ENCODE measurements at places on chromosomes 4 and X.

DNA sequence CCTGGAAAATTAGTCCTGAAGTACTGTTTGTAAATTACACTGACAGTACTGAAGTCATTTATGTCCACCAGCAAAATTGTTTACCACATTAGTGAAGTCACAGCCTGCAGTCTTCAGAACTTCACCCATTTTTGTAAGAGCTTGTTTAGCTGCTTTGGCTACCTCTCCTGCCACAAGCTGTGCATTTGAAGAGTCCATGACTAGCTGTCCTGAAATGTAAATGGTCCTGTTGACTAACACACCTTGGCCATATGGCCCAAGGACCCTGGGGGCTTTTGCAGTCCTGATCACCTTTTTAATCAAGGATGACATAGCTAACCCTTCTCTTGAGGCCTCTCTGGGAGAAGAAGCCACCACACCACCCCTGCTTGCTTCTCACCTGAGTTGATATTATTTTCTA is 21.4 kb upstream of the ZNF518B start:
- DNase-seq, result no peak

DNA sequence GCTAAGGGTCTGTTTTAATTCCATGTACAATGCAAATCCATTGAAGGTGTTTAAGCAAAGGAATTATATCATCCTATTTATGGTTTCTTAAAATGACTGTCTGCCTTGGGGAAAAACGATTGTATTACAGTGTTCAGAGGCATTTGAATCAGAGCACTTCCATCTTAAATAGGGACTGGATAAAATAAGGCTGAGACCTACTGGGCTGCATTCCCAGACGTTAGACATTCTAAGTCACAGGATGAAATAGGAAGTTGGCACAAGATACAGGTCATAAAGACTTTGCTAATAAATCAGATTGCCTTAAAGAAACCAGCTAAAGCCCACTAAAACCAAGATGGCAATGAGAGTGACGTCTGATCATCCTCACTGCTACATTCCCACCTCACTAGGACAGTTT is 1167.2 kb upstream of the PABPC4L start:
- no peak for DNase-seq

DNA sequence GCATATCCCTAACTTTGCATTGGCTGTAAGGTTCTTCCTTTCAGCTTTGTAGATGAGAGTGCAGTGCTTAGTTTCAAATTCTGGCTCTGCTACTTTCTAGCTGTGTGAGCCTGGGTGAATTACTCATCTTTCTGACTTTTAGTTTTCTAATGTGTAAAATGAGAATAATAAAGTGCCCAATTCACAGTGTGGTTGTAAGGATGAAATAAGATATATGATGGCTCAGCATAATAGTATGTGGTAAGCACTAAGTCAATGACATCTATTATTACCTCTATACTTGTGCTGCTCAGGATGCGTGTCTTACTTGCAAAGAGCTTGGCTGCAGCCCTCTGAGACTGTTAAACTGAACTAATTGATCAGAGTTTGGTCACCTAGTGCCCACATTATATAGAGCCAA is 30.6 kb upstream of the ETNPPL start:
- DNase-seq, result no peak

- DNase-seq, result no peak
Observed at GRCh38 chr4:13541176-13541604, 3.1 kb downstream of the NKX3-2 start.

DNA sequence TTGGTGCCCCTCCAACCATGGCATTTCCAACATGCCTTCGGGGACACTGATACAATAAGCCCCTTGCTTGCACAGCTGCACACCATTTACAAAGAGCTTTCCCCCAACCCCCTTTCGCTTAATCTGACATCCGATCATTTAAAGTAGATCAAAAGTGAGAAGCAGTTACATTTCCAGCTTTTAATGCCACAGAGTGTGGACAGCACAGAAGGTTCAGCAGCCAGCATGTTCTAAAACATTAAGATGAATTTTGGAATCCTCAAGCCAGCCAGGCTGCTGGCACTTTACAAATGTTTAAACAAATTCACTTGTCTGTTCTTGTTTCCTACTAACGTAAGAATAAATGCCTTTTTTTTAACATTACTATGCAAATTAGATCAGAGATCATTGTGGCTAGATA is 284.4 kb upstream of the LDB2 start:
- DNase-seq, result no peak

DNA sequence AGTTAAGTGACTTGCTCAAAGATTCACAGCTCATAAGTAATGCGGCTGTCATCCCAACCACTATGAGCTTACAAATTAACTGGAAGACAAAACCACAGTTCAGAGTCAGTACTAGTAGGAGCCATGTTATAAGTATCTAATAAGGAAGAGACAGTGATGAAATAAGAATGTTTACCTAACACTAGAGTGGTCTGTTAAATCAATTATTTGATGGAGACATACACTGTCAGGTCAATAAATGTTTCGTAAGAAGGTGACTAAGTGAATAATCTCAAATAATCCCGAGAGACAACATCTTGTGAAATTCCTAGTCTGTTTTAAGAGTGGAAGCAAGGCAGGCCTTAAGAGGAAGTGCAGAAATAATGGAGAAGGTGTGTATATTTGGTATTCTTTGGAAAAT is 25.8 kb upstream of the AMELX start:
- no peak for DNase-seq

DNA sequence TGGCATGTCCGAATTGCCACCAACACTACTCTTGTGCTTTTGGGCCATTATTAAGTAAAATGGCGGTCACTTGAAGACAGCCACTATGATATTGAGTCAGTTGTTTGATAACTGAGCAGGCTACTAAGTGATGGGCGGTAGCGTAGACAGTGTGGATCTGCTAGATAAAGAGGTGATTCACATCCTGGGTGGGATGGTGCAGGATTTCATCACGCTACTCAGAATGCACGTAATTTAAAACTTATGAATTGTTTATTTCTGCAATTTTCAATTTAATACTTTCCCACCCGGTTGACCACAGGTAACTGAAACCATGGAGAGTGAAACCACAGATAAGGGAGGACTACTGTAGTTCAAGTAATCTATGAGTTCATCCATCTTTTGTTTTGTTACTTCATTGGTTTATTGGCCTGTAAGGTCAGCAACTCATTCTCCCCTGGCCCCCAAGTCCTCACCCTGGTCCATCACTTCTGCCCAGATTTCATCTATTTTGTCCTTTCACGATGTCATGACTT is 2.9 kb downstream of the ARAF start:
- DNase-seq, result no peak

DNA sequence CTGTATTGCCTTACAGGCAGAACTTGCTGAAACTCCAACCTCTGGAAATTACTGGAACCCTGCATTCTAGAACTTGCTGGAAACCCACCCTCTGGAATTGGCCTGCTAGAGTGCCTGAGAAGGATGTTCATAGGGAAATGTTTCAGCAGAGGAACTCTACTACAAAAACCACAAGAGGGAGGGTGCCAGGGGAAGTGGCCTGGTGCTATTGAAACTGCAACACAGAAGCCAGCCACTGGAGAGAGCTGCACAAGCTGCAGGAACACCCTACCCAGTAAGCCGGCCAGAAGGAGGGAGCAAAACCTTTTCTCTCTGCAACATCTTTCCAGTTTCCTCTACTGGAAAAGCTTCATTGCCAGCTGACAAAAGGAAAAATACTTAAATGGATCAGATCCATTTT is 2.5 kb upstream of the BRWD3 start:
- DNase-seq, result peak; percentile 5

GRCh38 chrX:132266583-132267355 is 47.5 kb upstream of the RAP2C start:
- DNase-seq, result no peak

- DNase-seq, result no peak
Observed at GRCh38 chr4:57214654-57215411, 104.6 kb upstream of the IGFBP7 start.

- DNase-seq, result no peak
Observed at GRCh38 chrX:79524642-79525041, 157.5 kb upstream of the ITM2A start.

GRCh38 chrX:10576186-10576585 is 44.2 kb downstream of the MID1 start:
- no peak for DNase-seq

DNA sequence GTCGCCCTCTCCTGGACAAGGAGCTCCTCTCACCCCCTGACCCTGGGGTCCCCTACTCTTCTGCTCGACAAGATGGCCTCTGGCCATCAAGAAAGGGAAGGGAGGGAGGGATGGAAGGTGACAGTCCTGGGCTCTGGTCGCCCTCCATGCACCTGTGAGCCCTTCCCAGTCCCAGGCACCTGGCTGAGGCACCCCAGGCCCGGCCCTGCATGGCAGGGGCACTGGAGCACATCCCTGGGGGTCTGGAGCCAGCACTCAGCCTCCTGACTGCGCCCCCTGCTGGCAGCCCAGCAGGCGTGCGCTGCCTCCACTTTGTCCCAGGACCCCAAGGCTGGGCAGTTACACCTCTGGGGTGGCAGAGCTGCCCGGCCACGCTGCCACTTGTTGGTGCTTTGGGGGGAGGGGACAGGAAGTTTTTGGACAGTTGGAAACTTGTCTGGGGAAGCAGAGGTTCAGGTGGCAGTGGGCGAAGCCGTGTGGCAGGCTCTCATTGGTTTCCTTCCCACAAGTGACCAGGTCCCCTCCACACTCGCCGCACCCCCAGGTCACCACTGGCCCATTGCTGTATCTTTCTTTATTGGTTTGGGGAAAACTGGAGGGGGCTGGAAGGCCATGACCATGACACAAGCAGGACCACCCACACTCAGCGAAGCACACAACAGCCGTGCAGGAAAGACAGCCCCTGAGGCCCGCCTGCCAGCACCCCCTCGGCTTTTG is 4.3 kb downstream of the PNCK start:
- DNase-seq, result no peak

DNA sequence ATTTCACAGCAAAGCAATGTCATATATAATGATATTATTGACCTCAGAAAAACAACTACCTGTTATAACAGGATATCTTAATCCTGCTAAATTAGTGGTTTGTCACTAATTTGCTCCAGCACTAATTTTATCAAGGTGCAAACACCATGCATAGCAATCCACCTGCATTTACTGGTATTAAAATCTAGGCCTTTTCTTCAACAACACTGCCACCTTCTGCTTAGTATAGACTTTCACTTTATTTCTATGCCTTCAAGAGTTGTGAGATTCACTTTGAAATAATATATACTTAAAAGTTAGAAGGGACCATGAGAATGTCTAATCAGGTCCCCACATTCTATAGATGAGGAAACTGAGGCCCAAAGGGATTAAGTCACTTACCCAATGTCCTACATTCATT is 82.1 kb upstream of the IQCM start:
- no peak for DNase-seq
